ENCODE measurements at places on chromosomes 1 and 21.

GRCh38 chr1:174736831-174737230, 262.9 kb upstream of the CACYBP start:
- DNase-seq, result no peak

- no peak for DNase-seq
Observed at GRCh38 chr1:6596351-6596750, 6.3 kb downstream of the KLHL21 start.

GRCh38 chr1:159854116-159854692, 8.3 kb downstream of the VSIG8 start:
- DNase-seq, result peak; percentile 81

DNA sequence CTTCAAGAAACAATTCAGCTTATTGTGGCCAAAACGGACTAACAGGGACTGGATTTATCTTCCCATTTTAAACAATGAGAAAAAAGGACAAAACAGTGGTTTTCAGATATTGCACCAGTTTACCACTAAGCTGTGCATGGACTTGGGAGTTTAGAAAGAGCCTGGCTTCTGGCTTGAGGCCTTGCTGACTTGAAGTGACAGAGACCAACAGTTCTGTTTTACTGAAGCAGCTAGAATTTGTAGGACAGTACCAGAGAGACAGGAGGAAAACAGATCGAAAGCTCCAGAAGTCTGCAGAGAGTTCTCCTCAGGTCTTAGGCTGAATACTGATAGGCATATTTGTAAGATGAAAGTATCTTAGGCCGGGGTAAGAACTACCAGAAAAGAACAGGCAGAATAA, 20.5 kb downstream of the FCRL4 start:
- DNase-seq, result no peak

DNA sequence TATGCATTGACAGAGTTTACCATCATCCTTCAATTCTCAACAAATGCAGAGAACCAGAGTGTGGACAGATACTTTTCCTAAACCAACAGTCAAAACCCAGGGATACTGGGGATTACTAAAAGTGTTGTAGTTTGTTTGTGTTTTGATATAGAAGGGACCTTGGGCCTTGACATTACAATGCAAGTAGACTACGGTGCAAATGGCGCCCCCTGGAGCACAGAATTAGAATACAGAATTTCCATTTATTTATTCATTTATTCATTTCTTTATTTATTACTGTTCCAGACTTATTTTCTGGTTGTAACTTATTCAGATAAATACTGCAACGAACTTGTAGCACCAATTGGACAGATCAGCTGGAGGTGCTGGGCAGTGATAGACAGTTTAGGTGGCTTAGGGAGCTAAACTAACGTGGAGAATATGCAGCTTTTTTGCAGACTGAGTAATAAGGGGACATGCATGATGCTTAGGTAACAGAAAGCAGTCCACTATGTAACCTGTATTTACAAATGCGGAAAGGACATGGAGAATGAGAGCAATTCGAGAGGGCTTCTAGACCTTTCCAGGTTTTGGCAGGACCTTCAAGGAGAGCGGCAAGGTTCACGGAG, 42.6 kb downstream of the KIRREL1 start:
- DNase-seq, result peak; percentile 70

DNA sequence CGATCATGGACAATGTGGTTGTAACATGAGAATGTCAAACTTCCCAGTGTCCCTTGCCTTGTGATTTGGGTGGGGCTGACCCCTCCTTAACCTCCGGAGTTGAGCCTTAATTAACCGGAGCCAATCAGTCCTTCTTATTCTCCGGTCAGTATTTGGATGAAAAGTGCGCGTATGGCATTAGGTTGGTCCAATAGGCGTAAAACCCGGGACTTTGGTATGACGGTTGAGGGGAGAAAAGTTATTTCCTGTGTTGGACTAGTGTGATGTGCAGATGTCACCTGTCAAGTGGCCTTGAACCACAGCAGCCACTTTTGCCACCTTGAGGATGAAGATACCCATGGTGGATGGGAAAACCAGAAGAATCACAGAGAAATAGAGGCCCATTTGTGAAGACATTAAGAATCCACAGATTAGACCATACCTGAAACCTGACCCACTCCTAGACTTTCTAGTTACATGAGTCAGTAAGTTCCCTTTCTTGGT, 5.1 kb downstream of the PAFAH2 start:
- DNase-seq, result no peak

- no peak for DNase-seq
Observed at GRCh38 chr1:89605692-89606091, 27.2 kb upstream of the LRRC8C start.

DNA sequence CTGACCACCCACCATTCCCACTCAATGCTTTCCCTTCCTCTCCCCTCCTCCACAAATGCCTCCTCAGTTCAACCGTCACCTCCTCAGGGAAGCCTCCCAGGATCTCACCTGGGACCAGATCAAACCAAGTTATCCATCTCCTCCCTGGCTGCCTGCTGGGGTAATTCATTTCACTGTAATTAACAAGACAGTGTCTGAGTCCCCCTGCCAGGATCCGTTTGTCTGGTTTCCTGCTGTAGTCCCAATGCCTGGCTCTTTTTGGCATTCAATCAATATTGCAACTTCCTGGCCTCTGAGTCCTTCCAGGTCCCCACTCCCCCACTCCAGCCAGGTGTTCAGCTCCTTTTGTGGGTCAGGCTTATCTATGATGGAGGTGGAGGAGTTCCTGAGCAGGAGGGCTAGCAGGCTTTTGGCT, 687.7 kb downstream of the PTPRU start:
- no peak for DNase-seq

DNA sequence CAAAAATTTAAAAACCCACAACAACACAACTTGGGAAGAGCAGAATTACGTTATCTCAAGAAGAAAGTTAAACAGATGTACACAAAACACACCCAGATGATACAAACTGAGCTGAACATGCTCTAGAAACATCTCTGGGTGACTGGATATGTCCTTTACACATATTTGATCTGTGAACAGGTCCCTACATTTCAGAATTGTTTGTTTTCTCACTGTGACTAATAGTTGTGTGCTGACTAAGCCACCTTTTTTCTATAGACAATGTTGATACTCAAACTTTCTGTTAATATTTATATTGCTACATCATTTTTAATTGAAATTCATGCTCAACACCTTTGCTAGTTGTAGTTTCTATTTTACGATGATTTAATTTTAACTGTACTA, 1.0 kb upstream of the F11R start:
- DNase-seq, result no peak

GRCh38 chr1:67118646-67119045, 16.1 kb downstream of the C1orf141 start:
- DNase-seq, result no peak

DNA sequence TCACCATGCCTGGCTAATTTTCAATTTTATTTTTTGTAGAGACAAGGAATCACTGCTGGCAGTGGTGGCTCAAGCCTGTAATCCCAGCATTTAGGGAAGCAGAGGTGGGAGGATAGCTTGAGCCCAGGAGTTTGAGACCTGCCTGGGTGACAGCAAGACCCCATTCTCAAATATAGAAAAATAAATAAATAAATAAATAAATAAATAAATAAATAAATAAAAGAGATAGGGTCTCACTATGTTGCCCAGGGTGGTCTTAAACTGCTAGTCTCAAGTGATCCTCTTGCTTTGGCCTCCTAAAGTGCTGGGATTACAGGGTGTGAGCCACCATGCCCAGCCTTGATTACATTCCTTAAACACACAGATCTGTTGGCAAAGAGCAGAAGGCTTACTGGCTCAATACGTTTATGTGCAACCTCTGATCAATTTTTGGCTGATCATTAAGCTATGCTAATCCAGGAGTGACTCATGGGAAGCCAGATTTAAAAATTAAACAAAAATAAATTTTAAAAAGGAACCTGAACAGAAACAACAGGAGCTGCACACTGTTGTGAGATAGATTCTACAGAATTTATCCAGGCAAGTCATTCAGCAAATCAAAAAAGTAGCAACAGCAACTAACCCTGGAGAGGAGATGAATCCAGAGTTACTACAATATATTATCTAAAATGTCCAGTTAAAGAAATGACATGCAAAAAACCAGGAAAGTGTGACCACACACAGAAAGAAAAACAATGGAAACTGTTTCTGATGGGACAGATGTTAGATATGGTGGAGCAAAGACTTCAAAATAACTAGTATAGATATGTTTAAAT, 79.4 kb downstream of the RPE65 start:
- no peak for DNase-seq

GRCh38 chr1:224615861-224616755, at the start of gene CNIH3:
Gene CNIH3 (plus strand): TSS chr1:224616317. CDS start chr1:224617175, 858 bp downstream.
- DNase-seq, result peak; percentile 93

GRCh38 chr1:46804926-46805325, 6.1 kb downstream of the CYP4B1 start:
- no peak for DNase-seq

- DNase-seq, result peak; percentile 96
Observed at GRCh38 chr1:7669559-7670311, 101.4 kb upstream of the VAMP3 start.

GRCh38 chr1:31830511-31830910, 14.7 kb upstream of the SPOCD1 start:
- DNase-seq, result peak; percentile 41

DNA sequence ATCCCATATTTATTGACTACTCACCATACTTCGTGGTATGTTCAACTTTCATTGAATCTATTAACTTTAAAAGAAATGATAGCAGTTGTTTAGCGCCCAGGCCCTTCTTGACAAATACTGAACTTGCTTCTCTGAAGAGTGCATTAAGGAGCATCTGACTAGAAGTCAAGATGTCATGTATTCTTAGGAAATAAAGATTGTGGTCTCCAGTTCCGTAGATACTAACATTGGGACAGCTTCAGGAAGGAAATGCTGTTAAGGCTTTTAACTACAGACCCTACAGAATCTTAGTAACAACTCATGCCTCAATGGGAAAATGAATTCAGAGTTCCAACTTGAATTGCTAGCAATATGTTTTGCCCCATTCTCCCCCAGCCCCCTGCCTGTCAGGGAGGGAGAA, 14.8 kb downstream of the LYST start:
- no peak for DNase-seq

Measured in endodermal cell (in vitro differentiated cells).